Daoy (cell line): ENCODE measurements at places on chromosomes 16 and 17. TPM values are rescaled to one million over a fixed set of nuclear protein-coding genes. Genes with fewer than 3 reads are reported as not detected.
A peak's percentile ranks its signal among the peaks of the same experiment; 100 is the strongest.

DNA sequence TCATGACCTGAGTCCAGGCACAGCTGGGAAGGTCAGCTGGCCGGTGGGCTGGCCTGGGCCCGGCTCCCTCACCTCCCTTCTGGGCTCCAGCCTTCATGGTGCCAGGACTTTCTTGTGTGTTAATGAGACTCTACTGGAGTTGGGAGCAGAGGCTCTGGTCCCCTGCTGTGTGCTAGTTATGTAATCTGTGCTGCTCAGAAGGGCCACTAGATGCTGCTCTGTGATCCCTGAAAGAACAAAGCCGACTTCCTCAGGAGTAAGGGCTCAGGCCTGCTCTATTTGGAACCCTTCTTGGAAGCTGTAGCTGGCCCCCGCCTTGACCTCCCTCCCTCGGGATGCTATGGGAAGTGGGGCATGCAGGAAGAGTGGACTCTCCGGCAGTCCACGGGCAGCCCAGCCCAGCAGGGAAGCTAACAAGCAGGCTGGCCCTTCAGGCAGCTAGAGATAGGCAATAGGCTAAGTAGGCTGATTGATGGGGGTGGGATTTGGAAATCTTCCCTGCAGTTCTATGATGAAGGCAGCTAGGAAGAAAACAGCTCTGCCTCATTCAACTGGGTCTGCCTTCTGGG, 3.3 kb upstream of the CDK5R1 start:
- DNase-seq: peak; percentile 53

GRCh38 chr17:57584050-57584551, 161.0 kb downstream of the CCDC182 start:
- no peak for DNase-seq

GRCh38 chr16:12811441-12812383, 8.0 kb upstream of the CPPED1 start:
- DNase-seq: no peak

- no peak for DNase-seq
Measured at GRCh38 chr16:67953641-67954375, 9.9 kb upstream of the LCAT start.

Gene KRTAP4-9
- total RNA-seq: not detected in 2 replicates

Gene HEATR9
- total RNA-seq: not detected in 2 replicates

Gene AGRP
- not detected in 2 replicates for total RNA-seq

Gene HSD17B2
- total RNA-seq: 0.45 and 0.69 TPM in 2 replicates
